Right renal cortex interstitium (tissue), 3 donors: ENCODE measurements at places on chromosomes 12 and 14. TPM values are rescaled to one million over a fixed set of nuclear protein-coding genes. Genes with fewer than 3 reads are reported as not detected.

PAPLN gene
- polyA plus RNA-seq: 20.1 TPM

TGM1 gene
- 1.2 TPM for polyA plus RNA-seq

MEG3 gene
- polyA plus RNA-seq: 64.3 TPM

CIDEB gene
- polyA plus RNA-seq: 28.5 TPM

TAS2R13 gene
- 0.10 TPM for polyA plus RNA-seq

ARHGDIB gene
- 55.9 TPM for polyA plus RNA-seq

UBE3B gene
- 28.5 TPM for polyA plus RNA-seq

TAS2R43 gene
- polyA plus RNA-seq: not detected

HOXC5 gene
- polyA plus RNA-seq: 0.93 TPM

CACNB3 gene
- 40.3 TPM for polyA plus RNA-seq
